ENCODE measurements at places on chromosomes 7 and 10.

DNA sequence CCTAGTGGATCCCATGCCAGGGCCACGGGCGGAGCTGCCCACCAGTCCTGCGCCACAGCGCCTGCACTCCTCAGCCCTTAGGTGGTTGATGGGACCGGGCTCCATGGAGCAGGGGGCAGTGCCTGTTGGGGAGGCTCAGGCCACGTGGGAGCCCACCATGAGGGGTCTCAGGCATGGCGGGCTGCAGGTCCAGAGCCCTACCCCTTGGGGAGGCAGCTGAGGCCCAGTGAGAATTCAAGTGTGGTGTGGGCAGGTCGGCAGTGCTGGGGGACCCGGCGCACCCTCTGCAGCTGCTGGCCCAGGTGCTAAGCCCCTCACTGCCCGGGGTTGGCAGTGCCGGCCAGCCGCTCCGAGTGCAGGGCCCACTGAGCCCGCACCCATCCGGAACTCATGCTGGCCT is 139.8 kb upstream of the LYZL2 start:
- DNase-seq = no peak

- no peak for DNase-seq
Observed at GRCh38 chr10:86346799-86347665, 19.6 kb downstream of the GRID1 start.

- no peak for DNase-seq
Observed at GRCh38 chr10:79936625-79937615, 12.0 kb downstream of the SFTPD start.

DNA sequence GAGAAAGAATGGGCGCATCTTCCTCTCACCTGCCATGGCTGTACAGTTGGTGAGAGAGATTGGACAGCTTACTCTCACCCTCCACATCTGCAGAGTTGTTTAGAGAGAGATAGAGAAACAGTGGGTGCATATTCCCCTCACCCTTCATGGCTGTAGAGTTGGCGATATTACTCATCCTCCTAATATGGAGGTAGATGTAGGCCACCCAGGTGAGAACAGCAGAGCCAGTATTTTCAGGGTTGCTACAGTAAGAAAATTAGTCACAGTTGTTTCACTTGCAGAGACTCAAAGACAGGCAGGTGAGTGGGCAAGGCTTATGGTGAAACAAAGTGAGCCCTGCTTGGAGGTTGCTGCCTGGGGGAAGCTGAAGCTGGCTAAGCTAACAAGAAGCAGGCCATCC is 65.0 kb upstream of the PFKP start:
- no peak for DNase-seq

DNA sequence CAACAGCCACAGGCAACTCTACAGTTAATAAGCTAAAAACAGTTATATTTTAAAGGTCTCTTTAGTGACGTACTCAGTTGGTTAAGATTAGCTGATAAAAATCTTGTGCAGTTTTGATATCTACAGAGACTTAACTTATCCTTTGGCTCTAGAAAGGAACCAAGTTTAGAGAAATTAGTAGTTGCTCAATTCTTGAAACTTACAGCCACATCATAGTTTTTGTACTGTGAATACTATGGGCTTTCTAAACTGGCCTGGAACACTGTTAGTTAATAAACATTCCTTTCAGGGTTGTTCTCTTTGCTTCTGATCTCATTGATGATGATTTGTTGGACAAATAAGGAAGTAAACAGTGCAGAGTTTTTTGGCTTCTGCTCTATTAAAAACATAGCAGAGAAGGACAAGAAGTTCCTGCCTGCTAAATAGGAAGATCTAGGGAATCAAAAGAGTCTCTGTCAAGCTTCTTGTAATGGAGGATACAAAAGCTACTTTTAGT is 73.1 kb downstream of the MKLN1 start:
- DNase-seq = no peak

- no peak for DNase-seq
Observed at GRCh38 chr7:131071786-131072504, 255.7 kb upstream of the MKLN1 start.

- no peak for DNase-seq
Observed at GRCh38 chr10:88256013-88256680, 327.0 kb downstream of the RNLS start.

GRCh38 chr10:110512461-110513187 is 14.9 kb downstream of the DUSP5 start:
- no peak for DNase-seq

GRCh38 chr10:96524741-96525140 is 11.0 kb upstream of the TLL2 start:
- no peak for DNase-seq

GRCh38 chr7:134685250-134685649 is 38.6 kb downstream of the BPGM start:
- DNase-seq = no peak

DNA sequence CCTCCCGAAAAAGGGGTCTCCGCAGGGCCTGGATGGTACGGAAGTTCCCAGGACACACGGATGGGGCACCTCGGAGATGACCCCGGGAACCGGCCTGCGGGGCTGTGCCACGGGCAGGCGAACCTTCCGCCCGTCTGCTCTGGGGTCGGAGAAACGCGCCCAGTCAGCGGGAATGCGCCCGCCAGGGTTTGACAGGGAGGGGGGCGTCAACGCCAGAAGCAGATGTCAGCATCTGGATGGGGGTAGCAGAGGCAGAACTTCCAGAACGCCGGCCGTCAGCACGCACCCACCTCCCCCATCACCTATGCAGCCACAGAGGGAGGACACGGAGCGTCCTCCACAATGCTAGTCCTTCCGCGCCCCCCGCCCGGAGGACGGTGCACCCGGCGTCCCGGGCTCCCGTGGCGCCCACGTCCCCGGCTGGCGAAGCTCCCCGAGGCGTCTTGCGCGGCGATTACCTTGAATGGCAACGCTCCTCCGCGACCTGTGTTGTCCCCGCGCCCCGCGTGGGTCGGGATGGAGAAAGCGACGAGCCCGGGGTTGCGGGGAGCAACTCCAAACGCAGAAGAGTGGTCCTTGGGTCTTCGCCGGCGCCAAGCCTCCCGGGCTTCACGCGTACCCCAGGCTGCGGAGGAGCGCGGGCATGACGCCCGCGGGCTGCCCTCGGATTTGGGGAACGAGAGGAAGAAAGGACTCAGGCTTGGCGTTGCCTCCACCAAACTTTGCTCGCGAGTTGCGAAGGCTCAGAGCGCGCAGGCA is 561 bp downstream of the FGFR2 start:
- DNase-seq = peak; percentile 75

- DNase-seq = peak; percentile 95
Observed at GRCh38 chr7:100489824-100490223, 6.1 kb downstream of the NYAP1 start.

DNA sequence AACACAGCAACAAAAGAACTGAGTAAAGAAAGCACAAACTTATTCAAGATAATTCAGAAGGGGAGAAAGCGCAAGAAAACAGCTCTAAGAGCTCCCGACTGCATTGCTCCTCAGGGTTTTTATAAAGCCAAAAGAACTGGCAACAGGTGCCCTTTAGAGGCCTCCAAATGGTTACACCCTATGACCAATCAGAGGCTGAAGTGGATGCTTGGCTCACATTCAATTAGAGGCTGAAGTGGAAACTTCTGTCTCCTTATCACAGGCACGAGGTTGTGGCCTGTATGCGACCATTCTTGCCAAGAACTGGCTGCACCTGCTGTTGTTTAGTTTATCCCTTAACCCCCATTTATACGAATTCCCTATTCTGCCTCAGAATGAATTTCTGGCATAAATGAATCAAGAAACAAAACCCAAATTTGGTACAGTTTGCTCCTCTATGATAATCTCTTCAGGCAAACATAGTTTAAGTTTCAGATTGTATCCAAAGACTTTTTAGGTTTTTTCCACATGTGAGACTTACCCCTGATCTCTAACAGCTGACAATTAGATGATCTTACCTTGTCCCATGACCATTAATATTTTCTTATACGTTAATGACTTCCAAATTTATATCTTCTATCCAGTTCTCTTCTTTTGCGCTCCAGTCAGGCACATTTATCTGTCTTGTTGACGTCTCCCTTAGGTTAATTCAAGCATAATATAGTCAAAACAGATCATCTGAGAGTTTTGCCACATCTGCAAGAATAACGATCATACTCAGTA is 504.8 kb downstream of the NXPH1 start:
- no peak for DNase-seq

DNA sequence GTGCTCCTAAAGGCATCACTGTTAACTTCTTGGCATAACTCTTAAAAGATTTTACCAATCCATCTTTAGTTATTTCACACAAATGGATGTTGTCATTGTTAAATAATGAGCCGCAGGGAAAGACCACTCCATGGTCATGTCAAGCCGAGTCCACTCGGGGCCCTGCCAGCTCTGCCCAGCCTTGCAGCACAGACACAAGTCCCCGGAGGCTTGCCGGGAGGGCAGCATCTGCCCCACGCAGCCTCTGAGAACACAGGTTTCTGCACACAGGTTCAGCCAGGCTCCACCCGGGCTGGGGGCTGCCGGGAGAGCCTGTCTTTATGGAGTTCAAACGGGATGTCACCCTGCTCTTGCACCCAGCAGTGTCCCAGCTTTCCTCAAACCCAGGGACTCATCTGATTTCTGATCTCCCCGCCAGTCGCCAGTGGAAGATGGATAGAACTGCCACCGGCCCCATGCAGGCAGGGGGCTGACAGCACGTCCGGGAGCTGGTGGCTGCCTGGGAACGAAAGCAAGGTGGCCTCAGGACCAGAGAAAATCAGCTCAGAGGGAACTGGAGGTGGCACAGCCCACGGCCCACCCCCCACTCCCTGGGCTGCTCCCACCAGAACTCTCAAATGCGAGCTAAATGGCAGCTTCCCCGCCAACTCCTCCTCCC is 156.2 kb downstream of the TCERG1L start:
- peak; percentile 47 for DNase-seq

GRCh38 chr10:76868098-76868977 is 769.3 kb downstream of the KCNMA1 start:
- DNase-seq = no peak

GRCh38 chr7:98617051-98617959 is at the start of gene NPTX2:
NPTX2 (plus strand) TSS chr7:98617285; CDS start chr7:98617462, 177 bp downstream.
- peak; percentile 91 for DNase-seq

GRCh38 chr10:86225103-86225782 is 141.4 kb downstream of the GRID1 start:
- no peak for DNase-seq

- DNase-seq = peak; percentile 56
Observed at GRCh38 chr7:20598459-20599309, 16.8 kb upstream of the ABCB5 start.

DNA sequence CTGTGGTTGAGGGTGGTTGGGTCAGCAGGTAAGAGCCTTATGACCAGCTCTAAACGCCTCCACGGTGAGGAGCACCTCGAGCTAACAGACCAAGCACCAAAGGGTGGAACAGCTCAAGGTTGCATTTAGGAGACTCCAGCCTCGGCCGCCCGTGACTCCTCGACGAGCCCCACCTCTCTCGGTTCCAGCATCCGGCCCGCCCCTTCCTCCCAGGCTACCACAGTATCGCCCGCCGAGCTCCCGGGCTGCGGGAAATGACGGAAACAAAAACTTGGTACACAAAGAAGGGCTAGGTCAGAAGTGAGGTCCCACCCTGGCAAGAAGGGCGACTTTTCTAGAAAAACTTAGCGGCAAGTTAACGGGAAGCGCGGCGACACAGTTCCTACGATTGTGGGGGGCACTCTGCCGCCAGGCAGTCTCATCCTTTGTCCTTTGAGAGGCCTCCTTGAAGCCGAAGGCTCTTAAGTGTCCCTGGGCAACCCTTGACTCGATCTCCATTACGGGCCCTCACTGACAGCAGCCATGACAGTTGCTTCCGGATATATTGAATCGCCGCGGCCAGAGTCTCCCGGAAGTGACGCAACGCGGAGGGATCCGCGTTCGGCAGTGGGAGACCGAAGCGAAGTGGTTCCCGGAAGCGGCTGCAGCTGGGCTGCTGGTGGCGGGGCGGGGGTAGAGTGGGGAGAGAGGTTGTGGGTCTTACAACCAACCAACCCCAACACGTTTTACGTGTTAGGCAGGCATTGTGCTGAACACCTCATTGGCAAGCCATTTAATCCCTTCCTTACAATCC is 40.2 kb upstream of the ZNF518A start:
- DNase-seq = peak; percentile 97

DNA sequence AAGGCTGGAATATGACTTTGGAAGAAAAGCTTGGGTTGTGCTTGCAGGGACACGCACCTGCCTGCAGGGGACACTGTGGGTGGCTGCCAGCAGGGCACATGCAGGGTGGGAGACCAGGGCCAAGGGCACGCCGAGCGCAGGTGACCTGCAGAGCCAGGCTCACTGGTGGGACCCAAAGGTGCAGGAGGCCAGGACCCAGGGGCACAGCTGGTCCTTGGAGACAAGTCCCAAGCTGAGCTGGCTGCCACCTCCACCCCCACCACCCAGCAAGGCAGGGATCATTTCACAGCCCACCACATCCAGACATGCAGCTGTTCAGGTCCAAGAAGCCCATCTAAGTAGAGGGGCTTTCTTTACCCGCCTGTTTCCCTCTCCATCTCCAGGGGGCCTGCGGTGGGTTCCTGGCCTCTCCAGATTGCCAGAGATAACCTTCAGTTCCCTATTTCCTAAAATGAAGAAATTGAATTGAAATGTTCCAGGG is 13.8 kb upstream of the CLIP2 start:
- no peak for DNase-seq

DNA sequence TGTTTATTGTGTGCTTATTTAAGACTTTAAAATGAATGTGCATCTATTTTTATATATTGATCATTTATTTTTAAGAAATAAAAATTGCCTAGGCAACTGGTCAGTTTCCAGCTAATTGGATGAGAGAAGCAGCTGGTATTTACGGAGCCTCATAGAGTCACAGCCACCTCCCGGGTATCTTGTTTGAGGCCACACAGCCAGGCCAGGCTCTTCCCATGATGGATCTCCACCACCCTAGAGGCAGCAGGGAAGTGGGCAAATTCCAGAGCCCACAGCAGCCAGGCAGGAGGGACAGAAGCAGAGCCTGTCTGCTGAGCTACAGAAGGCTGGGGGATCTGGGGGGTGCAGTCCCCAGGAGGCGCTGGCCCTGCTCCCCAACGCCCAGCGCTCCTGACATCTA is 61.6 kb downstream of the CLEC2L start:
- DNase-seq = no peak

GRCh38 chr10:11698691-11699549 is 43.3 kb upstream of the ECHDC3 start:
- no peak for DNase-seq

GRCh38 chr10:72025400-72025799 is 61.2 kb downstream of the CHST3 start:
- DNase-seq = no peak

DNA sequence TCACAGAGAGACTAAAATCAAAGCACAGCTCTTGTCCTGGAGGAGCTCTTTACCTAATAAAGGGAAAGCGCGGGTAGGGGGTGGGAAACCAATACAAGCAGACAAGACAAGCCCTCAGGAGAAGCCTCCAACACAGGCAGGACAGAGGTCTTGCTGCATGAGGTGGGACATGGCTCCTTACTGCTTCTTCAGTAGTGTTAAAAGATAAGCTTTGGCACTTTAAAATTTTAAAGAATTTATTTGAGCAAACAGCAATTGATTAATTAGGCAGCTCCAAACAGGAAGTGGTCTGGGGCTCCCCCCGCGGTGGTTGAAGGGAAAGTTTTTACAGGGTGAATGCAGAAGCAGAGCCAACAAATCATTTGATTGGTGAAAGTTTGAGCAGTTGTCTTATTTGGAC is 50.3 kb upstream of the MACC1 start:
- no peak for DNase-seq

DNA sequence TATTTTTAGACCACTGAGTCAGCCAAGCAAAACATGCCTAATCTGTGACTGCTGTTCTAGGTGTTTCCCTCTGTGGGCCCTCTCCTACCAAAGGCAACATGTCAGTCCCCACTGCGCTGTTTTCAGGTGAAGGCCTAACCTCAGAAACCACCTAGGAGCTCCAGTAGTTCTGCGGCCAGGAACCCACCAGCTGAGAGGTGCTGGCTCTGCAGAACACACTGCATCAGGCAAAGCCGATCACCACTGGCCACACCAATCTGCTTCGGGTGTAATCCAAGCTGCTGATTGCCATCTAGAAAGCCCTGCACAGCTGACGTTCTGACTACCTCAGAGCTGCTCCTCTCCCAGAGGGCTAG is 14.9 kb downstream of the CAMK2G start:
- DNase-seq = no peak
